Hypothalamus (tissue), 51 donors: ENCODE measurements at places on chromosomes 4 and X.

- no peak for DNase-seq
These were observed 1270.0 kb downstream of the ARAP2 start for GRCh38 chr4:34974313-34974680.

DNA sequence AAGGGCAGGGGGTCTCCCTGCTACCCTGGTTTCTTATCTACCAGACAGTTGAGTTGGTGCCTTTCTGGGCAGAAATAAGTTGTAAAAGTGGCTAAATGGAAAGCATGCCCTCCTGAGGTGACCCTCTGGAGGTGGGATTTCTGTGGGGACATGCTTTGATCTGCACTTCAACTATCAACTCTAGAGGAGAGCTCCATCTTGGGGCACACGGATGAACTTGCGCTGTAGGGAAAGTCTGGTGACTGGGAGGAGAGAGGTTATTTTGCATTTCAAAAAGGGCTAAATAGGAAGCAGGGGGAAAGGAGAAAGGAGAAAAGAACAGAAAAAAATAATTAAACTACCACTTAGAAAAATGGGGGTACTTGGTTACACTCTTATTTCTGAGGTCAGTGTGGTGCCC is 12.7 kb upstream of the RHOXF2B start:
- no peak for DNase-seq

- DNase-seq, result no peak
These were observed 44.3 kb downstream of the CNGA1 start for GRCh38 chr4:47972181-47972580.

DNA sequence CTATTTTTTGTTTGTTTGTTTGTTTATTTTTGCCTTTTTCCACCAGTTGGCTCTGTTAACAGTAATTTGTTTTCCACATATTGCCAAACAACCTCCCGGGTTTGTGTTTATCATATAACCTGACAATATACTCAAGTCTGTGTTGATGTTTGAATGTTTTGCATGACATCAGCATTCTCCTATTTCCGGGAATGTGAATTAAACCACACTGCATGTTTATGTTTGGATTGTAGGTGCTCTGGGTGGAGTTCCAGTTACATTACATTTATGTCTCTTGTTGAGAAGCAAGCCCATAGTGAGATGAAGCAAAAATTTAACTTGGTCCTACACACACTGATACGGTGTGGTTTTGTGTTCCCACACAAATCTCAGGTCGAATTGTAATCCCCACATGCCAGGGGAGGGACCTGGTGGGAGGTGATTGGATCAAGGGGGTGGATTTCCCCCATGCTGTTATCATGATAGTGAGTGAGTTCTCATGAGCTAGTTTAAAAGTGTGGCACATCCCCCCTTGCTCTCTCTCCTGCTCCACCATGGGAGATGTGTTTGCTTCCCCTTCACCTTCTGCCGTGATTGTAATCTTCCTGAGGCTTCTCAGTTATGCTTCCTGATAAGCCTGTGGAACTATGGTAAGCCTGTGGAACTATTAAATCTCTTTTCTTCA is 54.4 kb upstream of the CLNK start:
- DNase-seq, result no peak

GRCh38 chrX:114841051-114841450 is 176.4 kb downstream of the IL13RA2 start:
- no peak for DNase-seq

DNA sequence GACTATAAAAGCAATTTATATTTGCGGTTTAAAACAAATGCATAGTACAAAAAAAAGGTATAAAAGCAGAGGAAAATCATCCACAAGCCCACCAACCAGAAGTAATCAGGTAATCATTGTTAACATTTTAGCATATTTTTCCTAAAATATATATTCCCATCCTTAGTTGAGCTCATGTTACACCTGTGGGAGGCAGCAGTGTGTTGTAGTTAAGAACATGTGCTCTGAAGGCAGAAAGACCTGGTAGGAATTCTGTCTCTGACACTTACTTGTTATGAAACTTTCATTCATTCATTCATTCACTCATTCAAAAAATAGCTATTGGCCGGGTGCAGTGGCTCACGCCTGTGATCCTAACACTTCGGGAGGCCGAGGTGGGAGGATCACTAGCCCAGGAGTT is 15.4 kb upstream of the CDKL5 start:
- no peak for DNase-seq
